ENCODE measurements at places on chromosomes 12 and 14.

DNA sequence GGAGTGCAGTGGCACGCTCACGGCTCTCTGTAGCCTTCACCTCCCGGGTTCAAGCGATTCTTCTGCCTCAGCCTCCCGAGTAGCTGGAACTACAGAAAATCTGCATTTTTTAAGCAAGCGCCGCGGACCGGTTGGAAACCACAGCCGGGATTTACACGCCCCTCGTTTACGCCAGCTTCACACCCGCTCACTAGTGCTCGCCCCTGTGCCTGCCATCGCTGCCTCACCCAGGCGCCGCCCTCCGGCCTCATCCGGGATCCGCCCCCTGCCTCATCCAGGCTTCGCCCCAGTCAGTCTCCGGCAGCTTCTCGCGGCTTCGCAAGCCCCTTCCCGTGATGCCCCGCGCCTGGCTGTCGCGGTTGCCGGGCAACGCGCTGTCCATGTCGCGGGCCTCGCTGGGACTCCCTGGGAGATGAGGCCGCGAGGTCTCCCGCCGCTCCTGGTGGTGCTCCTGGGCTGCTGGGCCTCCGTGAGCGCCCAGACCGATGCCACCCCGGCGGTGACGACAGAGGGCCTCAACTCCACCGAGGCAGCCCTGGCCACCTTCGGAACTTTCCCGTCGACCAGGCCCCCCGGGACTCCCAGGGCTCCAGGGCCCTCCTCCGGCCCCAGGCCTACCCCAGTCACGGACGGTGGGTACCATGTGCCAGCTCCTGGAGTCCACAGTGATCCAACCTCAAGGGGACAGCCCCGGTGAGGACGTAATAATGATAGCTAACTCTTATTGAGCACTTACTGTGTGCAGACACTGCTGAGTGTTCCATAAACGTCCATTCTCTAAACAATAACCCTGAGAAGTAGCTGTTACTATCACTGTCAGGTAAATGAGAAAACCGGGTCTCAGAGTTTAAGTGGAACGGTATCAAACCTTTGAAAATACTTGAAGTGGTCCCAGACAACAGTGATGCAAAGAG is at the start of gene TCTN1:
Gene TCTN1, plus strand, starts transcription at position 359 of the 914 bp plus-strand sequence. Its CDS starts 54 bp downstream, at position 413.
- DNase-seq, result peak; percentile 94

DNA sequence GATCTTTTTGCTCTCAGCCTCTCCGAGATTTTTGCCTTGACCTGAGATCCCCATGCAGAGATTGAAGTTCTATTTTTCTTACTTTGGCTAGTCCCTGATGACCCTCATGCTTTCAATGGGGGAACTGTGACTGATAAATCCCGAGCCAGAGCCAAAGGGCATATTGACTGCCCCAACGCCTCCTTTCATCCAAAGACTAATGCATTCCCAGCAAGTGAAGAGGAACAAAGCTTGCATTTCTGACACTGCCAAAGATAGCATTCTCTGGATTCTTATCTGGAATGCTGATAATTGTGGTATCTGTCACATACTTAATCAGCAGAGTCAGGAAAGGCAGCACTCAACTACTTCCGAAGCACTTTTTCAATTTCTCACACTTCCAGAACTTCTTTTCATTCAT is 152.3 kb upstream of the EGLN3 start:
- no peak for DNase-seq

DNA sequence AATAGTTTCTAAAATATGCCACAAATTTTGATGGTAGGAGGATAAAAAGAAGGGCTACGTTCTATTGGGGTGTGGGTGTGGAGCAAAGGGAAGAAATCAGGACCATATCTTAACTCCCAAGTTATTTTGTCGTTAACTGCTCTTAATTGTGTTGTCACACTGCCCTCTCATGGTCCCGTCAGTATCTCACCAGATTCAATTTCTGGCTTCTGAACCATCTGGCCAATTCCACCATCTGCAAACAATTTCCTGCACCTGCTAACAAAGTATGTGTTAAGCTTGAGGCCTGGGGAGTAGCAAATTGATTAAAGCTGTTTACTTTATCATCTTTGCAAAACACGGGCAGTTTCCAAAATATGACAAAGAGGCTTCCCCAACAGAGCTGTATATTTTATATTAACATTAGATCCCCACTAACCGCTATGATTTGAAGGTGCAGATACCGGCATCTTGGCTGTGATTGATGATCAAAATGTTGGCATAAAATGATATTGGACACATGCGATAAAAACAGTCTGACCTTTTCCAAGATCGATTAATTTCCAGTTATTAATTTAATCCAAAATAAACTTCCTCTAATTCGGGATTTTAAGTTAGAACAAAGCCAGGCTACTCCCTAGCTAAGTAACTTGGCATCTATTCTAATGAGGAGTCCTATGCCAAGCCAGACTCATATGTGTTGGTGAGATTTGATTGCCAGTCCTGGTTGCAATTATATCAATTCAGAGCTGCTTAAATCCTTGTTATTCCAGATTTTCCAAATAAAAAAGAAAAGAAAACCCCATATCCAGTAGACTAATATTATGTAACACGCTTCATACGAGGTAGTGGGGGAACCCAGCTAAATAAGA is 6.9 kb upstream of the DNM1L start:
- no peak for DNase-seq

- DNase-seq, result no peak
Measured at GRCh38 chr14:101948666-101949216, 15.6 kb upstream of the DYNC1H1 start.

GRCh38 chr12:79615596-79616560 is 74.9 kb downstream of the PAWR start:
- DNase-seq, result no peak

- no peak for DNase-seq
Measured at GRCh38 chr12:2531371-2531770, 263.4 kb upstream of the FKBP4 start.

GRCh38 chr14:93042968-93043940 is 72.5 kb downstream of the ITPK1 start:
- DNase-seq, result no peak

DNA sequence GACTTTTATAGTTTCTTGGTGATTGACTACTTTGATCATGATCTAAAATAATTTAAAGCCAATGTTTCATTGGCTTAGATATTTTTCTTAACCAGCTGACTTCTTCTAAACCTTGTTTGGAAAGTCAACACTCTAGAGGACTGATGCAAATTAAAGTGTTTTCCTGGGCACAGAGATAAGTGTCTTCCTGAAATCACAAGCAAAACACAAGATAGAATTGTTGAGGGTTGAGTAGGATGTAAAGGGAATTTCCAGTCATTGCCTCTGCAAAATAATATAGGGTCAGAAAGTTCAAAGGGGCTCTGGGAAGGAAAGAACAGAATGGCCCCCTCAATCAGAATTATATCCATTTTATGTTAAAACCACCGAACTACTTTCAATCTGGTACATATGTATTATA is 156.3 kb upstream of the LRIG3 start:
- no peak for DNase-seq

GRCh38 chr12:64522316-64522715 is 70.4 kb downstream of the TBK1 start:
- DNase-seq, result no peak

GRCh38 chr12:77572371-77572770 is 258.3 kb upstream of the NAV3 start:
- no peak for DNase-seq

DNA sequence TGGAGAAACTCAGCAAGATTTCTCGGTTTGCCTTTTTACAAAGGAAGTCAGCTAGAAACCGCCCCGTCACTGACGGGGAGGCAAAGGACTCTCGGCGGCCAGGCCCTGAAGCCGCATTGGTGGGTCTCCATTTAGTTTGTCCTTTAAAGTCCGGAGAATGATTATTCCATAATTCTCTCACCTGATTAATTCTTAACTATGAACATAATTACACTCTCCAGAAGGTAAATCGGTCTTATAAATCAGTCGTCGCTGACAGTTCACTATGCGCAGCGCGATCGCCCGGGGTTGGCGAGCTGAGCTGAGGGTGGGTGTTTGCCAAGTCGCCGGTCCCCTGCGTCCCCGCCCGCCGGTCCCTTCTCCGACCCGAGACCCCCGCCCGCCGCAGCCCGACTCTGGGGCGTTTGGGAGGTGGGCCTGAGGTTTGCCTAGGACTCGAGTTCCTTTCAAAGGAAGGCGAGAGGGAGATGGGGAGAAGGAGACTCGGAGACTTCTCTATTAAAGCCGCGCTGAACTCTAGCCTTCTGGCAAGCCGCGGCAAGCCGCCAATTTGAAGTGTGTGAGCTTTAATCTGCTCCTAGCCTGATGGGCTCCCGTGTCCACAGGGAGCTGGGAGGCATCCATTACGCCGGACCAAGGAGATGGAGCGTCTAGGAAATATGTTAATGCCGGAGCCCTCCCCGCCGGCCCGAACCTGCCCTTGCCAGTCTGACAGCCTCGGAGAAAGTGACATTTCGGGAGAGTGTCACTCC is 392.9 kb downstream of the NOVA1 start:
- DNase-seq, result no peak

GRCh38 chr12:31316891-31317290 is 9.1 kb downstream of the SINHCAF start:
- DNase-seq, result no peak

- DNase-seq, result no peak
Measured at GRCh38 chr14:81423504-81423903, 23.4 kb upstream of the STON2 start.

DNA sequence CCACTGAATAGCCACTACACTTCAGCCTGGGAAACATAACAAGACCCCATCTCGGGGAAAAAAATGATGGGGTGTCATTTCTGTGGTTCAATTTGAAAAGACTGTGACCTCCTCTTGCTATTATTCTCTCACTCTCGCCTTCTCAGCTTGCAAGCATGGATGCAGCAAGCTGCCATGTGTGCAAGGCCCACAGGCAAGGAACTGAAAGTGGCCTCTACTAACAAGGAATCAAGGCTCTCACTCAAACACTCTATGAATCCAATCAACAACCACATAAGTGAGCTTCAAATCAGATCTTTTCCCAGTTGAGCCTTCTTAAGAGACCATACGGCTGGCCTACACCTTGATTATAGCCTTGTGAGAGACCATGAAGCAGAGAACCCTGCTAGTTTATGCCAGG is 17.9 kb upstream of the DHRS7 start:
- no peak for DNase-seq

DNA sequence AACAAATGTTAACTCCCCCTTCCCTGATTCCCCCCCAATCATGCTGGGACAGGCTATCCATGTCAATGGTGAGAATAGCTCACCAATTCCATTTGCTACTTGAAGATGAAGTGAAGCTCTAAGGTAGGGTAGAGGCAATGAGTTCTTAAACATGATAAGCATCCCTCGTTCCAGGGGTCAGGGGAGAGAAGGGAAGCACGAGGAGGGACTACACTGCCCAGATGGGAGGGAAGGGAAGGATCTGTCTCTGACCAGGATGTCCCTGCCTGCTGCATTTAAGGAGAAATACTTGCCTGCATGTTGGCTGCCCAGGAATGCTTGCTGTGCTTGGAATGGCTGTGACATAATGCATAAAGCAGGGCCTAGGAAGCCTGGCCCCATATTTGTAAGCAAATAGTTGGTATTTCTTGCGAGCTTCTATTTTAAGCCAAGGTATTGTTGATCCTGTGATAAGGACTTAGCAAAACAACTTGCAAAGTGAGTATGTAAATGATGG is 155.1 kb downstream of the CEP83 start:
- DNase-seq, result no peak

DNA sequence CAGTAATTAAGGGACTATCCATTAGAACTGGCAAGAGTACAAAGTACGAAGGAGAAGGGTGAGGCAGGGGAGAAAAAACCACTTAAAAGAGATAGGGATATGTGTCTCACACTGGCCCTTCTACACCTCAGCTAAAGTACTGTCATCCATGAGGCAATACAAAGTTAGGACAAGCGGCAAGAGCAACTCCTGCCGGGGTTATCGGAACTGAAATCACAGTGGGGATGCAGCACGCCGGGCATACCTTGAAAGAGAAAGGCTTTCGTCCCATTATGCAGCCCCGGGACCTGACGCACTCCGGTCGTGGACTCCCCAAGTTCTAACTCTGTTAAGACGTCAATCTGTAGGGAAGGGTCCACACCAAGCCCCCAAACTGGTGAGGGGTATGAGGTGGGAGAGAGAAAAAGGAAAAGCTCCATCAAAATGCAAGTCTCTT is 1.1 kb downstream of the NELL2 start:
- DNase-seq, result no peak

DNA sequence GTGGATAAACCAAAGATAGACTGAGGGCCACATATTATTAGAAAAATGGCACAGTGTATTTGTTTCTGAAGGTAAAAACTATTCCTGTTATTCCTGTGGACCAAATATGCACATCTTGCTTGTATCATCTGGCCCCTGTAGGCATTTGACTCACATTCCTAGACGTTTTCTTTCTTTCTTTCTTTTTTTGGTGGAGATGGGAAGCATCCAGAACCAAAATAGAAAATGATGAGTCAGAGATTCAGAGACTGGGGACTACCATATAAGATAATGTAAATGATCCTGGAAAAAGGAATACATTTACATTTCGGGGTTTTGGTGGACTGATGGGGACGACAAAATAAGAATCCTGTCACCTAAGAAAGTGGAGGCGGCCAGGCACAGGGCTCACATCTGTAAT is 24.2 kb downstream of the TRIM9 start:
- no peak for DNase-seq

GRCh38 chr14:57008534-57008933 is 198.3 kb upstream of the OTX2 start:
- DNase-seq, result no peak

DNA sequence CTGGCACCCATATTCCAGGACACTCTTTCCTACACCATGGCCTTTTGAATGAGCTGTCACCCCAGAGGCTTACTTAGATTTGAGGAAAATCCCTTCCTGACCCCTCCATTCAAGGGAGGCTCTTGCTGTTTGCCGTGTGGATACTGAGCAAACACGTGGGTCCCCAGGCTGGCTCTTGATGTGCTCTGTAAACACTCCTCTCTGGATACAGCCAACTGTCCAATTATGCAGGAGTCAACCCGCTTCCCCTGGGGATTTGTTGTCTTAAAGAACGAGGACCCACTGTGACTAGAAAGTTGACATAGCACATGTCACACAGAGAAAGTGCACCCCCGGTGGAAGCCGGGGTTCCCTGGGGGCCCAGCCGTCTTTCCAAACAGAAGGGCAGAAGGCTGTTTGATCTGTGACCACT is 75.8 kb upstream of the CEP83 start:
- DNase-seq, result no peak

GRCh38 chr12:84270470-84271140 is 642.0 kb downstream of the SLC6A15 start:
- no peak for DNase-seq

DNA sequence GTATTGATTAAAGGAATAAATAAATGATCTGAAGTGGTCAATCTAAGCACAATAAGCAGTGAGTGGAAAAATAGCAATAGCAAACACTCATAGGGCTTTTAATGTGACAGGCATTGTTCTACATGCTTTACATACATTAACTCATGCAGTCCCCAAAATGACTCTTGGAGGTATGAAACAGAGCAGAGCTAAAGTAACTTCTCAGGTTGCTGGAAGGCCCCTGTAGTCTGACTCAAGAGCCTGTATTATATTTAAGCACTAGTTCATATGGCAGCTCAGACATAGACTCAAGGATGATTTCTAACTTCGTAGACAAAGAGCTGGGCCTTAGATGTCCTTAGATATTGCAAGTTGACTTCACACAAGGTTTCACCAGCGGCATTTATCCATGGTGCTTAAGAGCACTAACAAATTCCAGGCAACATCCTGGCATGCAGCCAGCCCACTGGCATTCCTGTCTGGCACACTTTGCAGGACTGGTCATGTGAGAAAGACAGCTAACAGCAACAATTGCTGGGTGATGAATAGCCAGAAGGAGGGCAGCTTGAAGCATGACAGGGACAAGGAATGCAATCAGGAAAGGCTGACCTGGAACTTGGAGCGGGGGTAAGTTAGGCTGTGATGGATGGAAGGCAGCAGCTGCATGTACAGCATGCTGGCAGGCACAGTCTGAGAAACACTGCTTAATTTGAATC is 22.9 kb upstream of the KTN1 start:
- no peak for DNase-seq

- DNase-seq, result no peak
Measured at GRCh38 chr14:20327005-20327869, 5.8 kb downstream of the CCNB1IP1 start.
